ENCODE measurements at places on chromosomes 3 and 15.

GRCh38 chr15:64678126-64678819, 97.1 kb downstream of the RBPMS2 start:
- DNase-seq = no peak

DNA sequence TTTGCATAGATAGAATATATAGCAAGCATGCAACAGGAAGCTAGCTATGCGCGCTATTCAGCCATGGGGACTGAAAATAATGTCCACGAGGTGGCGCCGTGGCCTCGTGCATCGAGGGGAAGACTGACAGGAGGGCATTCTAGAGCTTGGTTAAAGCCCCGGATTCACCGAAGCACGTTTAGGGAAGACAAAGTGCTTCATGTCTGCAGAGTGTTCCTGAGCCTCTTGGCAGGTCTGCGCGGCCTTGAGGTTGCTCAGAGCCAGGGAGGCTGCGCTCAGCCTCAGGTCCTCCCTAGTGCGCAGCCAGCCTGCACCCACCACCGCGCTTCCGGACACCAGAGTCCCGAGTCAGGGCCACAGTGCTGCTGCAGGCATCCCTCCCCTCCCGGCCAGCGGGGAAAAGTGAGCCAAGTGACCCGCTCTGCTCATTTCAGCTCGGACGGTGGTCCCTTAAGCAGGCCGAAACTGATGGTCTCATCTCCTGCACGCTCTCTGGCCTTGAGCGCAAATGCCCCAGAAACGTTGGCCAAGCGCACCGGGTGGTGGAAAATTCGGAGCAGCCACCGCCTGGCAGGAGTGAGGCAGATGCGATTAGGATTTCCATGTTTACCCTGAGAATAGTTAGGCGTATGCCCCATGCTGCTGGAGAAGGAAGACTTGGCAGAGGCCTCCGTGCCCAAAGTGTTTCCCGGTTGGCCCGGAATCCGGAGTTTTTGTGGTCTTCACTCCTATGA, 24.8 kb downstream of the GABRA5 start:
- peak; percentile 73 for DNase-seq

DNA sequence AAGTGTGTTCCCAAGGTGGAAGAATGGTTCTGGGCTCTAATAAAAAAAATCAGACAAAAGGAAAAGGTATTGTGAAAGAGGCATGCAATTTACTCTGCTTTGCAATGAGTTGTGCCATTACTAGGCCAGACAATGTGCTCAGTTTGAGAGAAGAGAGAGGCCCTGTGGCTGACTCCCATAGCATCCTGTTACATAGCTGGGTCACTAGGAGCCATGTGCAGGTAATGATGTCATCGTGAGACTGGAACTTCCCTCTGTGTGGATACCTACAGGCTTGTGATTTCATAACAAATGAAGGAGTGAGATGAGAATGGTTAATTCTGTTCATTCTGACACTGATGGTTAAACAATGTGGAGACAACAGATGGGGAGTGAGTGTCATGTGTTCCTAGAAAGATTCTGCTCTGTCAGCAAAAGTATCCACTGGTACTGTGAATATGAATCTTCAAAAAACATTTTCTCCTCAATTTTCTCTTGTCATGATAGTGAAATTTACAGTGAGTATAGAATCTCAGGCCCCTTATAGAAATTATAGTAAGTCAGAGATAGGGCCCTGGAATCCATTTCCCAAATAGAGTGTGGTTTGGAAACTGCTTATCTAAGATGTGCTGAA, 648.7 kb upstream of the DPPA4 start:
- no peak for DNase-seq

DNA sequence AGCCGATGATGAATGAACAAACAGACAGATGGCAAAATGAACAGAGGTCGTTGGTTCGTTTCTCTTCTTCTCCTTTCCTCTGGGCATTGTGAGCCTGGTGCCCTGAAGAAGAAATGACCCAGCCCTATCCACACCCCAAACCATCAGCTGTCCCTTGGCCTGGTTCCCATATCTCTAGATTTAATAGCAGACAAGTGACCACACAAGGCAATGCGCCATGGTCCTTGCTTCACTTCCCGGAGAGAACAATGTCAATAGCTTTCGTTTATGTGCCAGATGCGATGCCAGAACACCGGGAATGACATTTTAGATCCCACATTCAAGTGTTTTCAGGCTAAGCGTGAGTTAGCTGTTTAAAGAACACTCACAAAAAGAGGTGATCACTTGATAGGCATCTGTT, 17.7 kb downstream of the POC1A start:
- no peak for DNase-seq

DNA sequence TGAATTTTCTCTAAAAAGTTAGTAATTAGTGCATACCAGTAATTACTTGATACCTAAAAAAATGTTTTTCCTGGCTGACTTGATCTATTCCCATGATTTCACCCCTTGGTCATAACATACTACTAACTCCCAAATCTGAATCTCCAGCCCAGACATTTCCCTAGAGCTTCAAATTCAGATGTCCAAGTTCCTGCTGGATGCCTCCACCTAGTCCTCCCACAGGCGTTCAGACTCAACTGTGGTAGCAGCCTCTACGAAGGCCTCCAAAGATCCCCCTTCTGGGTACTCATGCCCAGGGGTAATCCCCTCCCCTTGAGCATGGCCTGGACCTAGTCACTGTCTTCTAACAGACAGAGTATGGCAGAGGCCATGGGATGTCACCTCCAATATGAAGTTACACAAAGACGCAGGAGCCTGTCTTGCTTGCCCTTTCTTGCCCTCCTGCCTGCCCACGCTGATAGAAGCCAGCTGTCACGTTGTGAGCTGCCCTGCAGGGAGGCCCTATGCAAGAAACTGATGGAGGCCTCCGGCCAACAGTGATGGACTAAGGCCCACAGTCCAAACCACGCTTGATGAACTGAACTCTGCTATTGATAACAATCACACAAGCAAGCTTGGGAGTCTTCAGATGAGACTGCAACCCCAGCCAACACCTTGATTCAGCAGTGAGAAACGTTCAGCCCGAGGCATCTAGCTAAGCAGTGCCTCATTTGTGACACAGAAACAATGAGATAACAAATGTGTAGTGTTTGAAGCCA, 8.6 kb upstream of the FBN1 start:
- no peak for DNase-seq

DNA sequence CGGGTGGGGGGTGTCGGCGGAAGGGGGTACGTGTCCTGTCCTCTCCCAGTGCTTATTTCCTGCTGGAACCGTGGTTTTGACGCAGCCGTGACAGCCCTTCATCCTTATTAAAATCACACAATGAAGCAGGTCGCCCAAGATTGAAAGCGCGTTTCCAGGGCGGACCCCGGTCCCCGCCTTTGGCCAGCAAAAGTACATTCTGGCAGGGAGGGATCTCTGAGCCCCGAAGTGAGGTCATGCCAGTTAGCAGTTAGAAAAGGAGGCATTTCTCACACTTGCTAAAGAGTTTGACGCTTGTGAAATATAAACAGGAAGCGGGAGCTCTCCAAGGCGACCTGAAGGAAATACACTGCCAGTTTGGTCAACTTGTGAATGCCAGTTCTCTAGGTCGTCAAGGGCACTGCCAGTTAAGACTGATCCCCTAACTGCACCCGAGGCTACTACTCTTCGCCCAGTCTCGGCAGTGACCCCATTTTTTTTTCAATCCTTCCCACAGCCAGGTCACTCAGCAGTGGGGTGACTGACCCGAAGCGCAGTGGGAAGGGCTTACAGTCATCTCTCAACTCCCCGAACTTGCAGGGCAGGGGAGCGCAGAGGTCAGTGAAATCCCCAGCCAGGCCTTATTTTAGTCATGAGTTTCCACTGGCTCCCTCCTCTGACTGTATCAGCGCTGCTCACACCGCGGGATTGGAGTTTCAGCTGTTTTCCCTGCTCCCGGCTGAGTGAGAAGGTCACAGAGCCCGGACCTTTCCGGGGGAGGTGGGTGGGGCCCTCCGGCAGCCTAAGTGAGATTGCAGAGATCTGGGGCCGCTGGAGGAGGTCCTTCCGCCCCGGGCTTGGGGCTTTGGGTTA, 2.0 kb upstream of the BHLHE40 start:
- DNase-seq = no peak

DNA sequence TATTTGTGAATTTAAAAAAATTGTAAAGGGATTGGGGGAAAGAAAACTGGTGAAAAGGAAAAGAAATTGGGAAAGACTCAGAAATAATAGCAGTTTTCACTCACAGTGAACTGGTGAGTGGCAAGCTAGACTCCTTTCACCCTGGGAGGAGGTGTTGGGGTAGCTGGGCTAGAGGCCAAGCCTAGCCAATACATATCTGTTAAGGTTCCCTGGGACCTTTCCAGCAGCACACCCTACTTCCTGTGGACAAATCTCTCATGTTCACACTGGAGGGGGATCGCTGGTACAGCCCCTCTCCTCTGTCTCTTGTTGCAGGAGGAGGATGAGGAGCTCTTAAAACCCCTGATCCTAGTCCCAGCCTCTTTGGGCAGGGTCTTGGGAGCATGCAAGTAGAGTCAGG, 3.7 kb upstream of the RPP25 start:
- DNase-seq = no peak

DNA sequence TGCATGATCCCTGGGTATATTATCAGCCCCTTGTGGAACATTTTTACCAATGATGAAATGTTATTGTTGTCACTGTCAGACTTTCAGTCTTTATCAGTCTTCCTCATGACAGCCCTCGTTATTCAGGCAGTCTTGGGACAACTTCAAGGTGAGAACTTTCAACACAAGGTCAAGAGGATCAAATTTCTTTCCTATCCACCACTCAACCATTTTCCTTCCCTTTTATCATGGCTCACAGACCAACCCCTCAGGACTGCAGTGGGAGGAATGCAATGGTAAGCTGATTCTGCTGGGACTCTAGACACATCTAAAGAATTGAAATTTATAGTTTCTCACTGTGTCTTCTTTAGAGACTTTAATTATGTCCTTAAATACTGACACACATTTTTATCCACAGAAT, 107.0 kb upstream of the LSAMP start:
- no peak for DNase-seq

DNA sequence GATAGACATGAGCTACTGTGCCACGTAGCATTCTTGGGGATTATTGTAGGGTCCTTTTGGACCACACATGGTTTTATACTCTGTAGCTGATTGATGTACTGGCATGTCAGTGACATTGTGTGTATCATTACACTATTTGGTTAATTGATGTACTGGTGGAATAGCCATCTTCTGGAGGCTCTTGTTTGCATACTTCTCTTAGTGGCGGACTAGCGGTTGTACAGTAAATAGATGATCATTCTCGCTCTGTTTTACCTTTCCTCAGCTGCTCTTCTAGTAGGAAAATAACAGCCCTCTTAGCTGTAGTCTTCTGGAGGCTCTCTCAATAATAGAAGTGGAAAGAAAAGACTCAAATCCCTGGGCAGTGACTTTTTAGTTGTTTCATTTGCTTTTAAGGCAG, 24.8 kb downstream of the IGF1R start:
- DNase-seq = no peak

GRCh38 chr3:15044326-15044725, 20.8 kb downstream of the MRPS25 start:
- no peak for DNase-seq

DNA sequence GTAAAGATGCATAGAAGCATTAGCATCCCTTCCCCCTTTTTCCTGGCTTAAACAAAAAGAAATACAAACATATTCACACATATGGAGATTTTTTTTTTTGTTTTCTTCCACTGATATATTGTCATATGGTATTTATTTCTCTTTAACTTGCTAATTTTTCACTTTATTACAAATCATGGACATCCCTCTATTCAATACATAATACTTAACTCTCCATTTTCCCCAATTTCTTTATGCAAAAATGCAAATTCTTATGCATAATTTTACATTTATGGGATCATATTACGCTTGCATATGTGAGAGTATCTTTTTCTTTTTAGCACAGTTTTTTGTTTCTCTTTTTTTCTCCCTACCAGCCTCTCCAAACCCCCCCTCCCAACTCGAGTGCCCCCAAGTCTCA, 48.8 kb downstream of the CCR3 start:
- DNase-seq = no peak

GRCh38 chr3:131193641-131194238, 167.1 kb downstream of the NEK11 start:
- no peak for DNase-seq

- peak; percentile 58 for DNase-seq
Observed at GRCh38 chr3:108477511-108478147, 32.8 kb downstream of the MYH15 start.

- no peak for DNase-seq
Observed at GRCh38 chr3:140290105-140290504, 355.1 kb downstream of the CLSTN2 start.

- DNase-seq = peak; percentile 52
Observed at GRCh38 chr3:138434276-138434874, at the start of gene ESYT3. Gene ESYT3, plus strand, starts transcription at chr3:138434616. Its CDS starts 183 bp downstream, at chr3:138434799.

DNA sequence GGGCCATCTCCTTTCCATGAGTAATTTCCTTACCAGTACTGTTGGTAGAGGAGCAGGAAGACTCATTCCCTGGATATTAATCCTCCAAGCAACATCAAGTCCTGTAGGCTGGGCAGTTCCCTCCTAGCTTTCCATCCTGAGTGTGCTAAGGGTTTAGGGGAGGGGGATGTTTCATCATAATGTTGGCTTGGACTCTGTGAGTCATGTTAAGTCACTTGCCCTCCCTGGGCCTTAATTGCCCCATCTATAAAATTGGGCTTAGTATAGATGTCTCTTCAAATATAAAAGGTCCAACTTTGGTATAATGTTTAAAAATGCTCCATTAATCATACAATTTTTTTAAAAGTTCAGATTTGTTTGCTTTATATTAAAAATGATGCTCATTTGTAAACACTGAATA, 52.7 kb downstream of the TLE3 start:
- no peak for DNase-seq

DNA sequence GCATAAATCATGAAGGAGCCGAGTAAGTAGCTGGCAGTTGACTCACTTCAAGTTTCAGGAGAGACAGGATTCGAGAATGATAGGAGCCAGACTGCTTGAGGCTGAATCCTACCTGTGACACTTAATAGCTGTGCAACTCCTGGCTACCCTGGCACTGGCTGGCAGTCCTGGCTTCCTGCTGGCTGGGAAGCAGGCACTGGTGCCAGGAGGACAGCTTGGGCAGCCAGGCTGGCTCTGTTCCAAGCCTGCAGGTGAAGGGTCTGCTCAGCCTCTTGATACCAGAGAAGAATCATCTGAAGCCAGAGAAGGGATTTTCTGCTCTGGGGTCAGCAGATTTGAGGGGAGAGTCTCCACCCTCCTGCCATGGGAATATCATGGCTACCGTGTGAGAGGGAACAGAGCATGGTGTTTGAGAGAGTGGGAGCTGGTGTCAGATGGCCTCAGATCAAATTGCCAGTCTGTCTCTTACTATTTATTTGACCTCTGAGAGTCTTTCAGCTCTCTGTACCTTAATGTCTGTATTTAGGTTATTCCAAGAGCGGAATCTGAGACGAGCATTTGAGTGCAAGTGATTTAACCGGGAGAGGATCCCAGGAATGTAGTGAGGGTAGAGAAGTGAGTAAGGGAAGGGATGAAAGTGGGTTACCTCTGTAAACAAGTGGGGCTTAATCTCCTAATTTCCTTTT, 4.4 kb upstream of the XIRP1 start:
- no peak for DNase-seq

- no peak for DNase-seq
Observed at GRCh38 chr3:193343726-193344222, 34.8 kb downstream of the ATP13A5 start.
